Hematopoietic multipotent progenitor cell treated with erythropoietin and hydrocortisone succinate and interleukin-3 and kit ligand, for 8 days (in vitro differentiated cells): ENCODE measurements at places on chromosomes 12 and 14.
A peak's percentile ranks its signal among the peaks of the same experiment; 100 is the strongest.

- peak; percentile 94 for DNase-seq
These were observed 1.7 kb upstream of the CCND2 start for GRCh38 chr12:4271717-4272423.

DNA sequence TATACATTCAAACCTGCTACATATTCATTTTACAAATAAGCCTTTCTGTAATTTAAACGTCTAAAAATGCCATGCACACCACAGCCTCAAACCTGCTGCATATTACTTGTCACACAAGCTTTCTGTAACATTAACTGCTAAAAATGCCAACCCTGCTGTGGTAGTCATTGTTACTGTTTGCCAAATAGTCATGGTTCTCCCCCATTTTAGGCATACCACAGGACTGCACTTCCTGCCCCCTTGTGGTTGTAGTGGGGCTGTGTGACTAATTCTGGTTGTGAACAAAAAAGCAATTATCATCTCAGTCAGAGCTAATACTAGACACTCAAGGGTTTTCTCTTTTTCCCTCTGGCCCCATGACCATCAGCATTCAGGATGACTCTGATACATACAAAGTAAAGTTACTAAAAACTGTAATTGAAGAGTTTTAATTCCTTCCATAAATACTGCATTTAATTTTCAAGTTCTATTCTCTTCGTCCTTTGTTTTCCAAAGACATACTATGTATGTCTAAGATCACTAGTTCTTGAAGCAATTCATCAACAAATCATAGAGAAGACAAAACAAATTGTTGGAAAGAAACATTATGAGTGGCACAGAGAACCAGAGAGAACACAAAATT is 5.7 kb upstream of the SLC35F4 start:
- DNase-seq = peak; percentile 46

DNA sequence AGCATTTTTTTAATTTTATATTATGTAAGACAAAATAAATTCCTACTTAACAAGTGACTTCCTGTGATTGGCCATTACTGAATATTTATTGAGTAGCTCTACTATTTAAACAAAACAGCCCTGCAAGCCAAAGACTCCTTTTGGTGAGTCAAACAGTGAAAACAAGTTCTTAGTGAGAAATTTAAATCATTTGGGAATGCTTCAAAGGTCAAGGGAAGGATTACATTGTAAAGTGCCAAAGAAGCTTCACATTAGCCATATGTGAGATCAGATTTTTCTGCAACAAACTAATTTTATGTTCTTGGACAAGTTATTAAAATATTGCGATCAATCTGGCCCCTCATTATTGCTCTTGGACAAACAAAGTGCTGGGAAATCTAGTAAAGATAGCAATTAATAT is 795.4 kb upstream of the MGAT4C start:
- DNase-seq = no peak

- DNase-seq = no peak
These were observed 210.6 kb downstream of the ADGRD1 start for GRCh38 chr12:131164096-131164872.

DNA sequence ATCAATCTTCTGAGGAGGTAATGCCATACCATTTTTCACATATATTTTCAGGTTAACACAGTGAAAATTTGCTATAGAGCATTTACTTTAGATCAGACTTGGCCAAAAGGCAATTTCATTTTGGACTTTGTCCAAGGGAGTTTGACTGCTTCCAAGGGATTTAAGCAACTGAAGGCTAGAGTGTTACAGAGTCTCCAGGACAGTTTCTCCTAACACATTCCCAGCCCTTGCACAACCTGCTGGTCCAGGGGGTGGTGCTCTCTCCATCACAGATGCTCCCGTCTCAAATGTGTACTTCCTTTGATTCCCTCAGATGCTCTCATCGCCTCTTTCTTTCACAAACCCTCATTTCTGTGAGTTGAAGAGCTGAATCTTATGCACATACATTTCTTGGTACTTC is 143.1 kb downstream of the TPH2 start:
- DNase-seq = no peak

GRCh38 chr14:34398024-34398423 is 64.0 kb downstream of the SPTSSA start:
- DNase-seq = no peak

DNA sequence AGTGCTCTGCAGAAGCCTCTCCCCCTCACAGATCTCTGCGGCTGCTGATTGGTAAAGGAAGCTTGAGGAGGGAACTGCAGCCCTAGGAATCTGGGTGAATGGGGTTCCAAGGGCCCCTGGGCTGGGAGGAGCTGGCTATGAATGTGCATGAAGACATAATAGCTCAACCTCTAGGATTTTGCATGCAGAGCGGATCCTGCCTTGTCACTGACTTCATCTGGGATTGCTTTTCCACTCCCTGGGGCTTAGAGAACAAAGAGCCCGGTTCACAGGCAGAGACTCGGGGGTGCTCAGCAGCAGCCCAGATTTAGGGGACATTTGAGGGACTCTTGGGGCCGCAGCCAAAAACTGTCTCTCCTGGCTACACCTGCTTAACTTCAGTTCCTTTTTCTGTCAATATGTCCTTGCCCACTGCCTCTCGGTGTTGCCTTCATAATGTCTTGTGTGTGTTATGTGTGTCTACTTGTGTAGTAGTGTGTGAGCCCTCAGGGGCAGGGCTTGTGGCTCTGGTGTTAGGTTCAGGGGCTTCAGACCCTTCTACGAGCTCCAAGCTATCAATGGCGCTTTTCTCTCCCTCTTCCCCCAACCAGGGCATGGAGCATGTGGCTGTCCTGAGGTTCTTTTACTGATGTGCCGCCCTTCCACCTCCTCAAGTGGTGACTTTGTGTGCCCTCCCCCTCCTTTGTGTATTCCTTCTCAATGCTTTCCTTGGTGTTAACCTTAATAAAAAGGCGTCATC is 1.9 kb downstream of the CCDC184 start:
- no peak for DNase-seq

DNA sequence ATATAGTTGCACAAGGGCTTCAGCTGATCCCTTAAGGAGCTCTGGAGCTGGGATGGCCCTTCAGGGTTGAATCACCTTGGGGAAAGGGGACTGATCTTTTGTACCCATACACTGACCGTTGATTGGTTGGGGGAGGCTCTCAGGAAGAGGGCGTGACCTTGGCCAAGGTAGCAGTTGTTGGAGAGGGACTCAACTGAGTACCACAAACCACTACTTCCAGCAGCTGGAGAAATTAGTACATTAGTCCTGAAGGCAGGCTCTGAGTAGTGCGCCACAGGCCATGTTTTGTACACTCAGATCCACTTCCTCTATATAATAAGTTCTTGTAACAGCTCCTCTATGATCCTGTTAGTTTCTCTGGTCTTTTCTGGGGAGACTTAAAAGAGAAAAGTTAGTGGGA is 317.6 kb downstream of the CCDC91 start:
- no peak for DNase-seq

DNA sequence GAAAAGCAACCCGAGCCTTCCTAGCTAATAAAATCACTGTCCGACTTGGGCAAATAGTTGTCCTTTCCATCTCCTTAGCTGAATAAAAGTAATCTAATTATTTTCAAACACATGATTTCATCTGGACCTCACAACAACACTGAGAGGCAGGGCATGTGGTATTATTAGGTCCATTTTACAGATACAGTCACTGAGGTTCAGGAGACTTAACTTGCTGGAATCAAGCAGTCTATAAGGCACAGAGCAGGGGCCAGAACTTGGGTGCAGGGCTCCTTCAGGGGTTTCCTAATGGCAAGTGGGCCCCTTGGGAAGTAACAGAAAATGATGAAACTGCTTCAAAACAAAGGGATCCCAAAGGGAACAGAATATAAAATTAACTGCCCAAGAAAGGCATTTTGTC is 15.5 kb downstream of the PLXNC1 start:
- DNase-seq = no peak

DNA sequence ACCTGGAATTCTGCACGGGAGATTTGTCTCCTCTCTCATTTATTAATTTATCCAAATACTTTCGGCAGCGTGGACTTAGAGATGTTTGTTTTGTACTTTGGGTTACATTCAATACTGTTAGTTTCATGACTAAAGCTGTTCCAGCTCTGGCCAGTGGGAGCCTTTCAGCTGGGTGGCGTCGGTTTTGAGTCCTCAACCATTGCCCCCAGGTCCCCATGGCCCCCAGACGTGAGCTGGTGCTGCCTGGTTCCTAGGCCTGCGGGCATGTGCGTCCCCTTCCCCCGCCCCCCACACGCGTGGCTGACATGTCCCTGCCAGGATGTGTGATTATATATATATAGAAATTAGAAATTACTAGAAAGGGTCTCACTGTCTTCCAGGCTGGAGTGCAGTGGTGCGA is 48.2 kb downstream of the KIF26A start:
- DNase-seq = no peak

DNA sequence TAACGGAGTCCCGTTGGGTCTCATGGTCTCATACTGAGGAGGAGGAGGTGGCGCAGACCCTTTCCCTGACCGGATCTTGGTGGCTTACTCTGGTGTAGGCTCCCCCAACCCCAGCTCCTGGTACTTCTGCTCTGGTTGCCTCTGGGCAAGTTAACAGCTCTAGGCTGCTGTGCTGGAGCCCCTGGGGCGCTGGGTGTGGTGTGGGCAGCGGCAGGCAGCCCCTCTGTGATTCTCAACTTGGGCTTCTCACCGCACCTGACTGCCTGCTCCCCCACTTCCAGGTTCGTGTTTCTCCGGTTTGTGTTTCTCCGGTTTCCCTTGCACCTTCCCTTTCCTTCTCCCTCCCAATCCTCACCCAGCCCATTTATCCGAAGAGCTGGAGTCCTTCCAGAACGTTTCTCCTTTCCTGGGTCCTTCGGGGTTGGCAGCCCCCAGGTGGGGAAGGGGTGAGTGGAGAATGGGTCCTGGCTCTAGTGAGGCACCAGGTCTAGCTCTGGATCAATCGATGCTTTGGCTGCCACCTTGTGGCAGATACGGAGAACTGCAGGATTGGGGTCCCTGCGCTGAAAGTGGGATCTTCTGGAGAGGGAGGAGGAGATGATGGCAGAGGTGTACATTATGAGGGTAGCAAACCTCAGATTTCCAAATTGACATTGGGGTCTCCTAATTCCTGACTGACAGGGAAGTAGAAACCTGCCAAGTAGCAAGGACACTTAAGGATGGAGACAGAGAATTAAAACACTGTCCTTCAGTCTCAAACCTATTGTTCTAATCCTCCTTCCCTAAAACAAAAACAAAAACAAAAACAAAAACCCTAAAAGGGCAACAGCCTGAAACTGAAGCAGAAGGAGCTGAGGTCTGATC is 8.3 kb downstream of the CISTR start:
- peak; percentile 70 for DNase-seq

DNA sequence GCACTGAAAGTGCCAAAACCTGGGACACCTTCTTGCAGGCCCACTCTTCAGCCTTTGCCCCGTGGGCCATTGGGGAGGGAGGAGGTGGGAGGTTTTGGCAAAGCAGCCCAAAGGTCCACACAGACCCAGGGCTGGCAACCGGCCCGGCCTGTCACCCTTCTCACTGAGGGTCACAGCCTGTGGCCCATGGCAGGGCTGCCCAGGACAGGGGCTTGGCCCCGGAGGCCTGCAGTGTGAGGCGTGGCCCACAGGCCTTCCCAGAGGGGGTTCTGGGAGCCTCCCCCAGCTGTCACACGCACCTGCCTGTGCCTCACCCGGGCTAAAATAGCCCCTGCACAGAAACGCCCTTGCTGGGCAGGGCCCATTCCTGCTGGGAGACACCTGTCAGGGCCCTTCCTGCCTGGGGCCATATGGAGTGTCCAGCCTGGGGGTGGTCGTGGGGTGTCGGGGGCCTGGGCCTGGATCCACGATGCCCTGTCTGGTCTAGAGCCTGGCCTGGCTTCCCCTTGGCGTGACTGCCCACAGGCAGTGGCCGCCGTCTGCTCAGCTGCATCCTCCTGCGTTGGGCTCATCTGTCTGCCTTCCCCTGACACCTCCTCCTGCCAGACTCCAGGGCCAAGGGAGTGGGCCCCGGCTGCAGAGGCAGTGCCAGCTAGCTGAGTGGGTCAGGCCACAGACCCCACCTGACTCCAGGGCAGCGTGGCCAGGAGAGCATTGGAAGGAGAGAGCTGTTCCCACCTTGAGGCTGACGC is 19.2 kb downstream of the PACS2 start:
- no peak for DNase-seq

GRCh38 chr14:80477388-80478160 is 266.3 kb upstream of the DIO2 start:
- DNase-seq = no peak

DNA sequence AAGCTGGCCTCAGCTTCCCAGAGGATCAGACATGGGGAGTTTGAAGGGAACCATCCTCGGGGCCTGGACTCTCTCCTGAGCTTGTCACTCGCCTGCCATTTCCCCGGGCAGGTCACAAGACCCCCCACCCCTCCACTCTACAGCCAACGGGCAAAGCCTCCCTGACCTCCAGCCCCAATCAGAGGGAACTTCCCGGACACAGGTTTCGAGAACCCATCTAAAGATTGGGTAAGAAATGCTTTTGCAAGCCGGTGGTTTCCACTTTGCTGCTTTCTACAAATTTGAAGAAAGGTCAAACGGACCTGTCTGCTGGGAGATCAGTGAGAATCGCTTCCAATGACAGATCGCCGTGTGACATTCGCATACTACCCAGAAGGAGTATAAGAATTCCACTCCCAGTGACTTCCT is 89.6 kb downstream of the SCARB1 start:
- DNase-seq = no peak

GRCh38 chr12:75862692-75863471 is 168.7 kb downstream of the PHLDA1 start:
- DNase-seq = no peak

- no peak for DNase-seq
These were observed 144.5 kb downstream of the TGFB3 start for GRCh38 chr14:75837151-75837787.

DNA sequence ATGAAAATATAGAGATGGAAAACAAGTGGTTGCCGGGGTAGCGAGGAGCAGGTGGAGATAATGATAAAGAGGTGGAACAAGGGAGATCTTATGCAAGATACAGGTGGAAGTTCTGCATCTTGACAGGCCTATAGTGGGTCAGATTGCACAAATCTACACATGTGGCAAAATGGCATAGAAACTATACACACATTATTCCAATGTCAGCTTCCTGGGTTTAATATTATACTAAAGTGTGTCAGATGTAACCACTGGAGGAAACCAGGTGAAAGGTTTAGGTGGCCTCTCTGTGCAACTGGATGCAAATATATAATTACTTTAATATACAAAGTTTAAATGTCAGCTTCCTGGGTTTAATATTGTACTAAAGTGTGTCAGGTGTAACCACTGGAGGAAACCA is 1.1 kb downstream of the SLC38A4 start:
- DNase-seq = no peak
